ENCODE measurements at places on chromosomes 7 and 10.

DNA sequence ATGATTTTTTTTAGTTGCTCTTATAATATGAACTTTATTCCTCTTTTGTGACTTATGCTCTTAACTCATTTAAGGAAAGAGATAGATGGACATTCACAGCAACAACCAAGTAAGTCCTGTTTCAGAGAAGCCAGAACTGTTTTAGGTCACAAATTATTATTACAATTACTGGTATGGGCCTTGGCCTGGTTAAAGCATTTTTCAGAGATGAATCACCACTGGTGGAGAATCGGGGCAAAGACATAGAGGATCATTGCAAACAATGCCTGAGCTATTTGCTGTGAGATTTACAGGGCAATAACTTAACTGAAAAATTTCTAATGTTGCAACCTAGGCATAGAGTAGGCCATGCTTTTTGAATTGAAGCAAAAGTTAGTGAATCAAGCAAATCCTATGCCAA is 138.0 kb upstream of the YAE1 start:
- no peak for DNase-seq

DNA sequence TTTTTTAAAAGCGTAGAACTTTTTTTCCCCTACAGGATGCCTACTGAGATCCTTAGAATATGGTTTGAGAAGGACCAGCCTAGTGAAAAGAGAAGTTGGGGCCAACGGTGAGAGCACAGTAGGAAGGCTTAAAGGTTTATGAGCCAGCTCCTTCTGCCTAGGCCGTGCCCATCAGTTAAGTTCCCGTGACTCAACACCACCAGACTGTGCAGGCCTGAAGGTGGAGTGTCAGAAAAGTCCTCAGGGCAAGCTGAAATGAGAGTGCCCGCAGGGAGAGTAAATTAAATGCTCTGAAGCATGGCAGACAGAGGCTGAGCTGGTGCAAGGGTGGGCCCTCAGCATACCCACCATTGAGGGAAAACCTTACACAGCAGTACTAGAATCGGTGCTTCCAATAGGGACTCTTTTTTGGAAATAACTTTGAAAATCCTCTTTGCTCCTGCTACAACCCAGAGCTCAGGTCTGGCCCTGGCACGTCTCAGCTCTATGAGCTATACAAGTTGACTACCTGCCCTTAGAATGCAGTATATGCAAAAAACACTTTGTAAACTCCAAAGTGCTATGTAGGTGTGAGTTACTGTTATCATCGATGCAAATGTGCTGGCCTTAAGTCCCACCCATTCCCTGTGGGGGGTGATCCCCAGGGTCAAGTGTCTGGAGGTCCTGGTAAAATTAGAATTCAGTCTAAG is 15.2 kb upstream of the C10orf67 start:
- no peak for DNase-seq

DNA sequence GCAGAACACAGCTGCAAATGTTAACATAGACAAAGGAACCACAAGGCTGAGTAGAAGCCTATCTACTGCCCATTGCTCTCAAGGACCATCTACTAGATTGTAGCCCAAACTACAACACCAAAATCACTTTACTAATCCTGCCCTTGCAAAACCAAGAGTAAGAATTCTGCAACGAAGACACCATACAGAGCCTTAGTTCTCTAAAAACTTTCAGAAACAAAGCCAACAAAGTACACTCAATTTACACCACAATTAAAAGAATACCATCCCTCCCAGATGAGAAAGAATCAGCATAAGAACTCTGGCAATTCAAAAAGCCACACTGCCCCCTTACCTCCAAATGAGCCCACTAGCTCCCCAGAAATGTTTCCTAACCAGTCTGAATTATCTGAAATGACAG is 294.3 kb downstream of the CTNNA3 start:
- no peak for DNase-seq

DNA sequence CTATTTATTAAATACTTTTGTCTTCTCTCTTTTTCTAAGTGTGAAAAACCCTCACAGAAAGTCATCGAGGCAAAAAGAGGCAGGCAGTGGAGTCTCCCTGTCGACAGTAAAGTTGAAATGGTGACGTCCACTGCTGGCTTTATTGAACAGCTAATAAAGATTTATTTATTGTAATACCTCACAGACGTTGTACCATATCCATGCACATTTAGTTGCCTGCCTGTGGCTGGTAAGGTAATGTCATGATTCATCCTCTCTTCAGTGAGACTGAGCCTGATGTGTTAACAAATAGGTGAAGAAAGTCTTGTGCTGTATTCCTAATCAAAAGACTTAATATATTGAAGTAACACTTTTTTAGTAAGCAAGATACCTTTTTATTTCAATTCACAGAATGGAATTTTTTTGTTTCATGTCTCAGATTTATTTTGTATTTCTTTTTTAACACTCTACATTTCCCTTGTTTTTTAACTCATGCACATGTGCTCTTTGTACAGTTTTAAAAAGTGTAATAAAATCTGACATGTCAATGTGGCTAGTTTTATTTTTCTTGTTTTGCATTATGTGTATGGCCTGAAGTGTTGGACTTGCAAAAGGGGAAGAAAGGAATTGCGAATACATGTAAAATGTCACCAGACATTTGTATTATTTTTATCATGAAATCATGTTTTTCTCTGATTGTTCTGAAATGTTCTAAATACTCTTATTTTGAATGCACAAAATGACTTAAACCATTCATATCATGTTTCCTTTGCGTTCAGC is 43.4 kb downstream of the TARP start:
- no peak for DNase-seq

DNA sequence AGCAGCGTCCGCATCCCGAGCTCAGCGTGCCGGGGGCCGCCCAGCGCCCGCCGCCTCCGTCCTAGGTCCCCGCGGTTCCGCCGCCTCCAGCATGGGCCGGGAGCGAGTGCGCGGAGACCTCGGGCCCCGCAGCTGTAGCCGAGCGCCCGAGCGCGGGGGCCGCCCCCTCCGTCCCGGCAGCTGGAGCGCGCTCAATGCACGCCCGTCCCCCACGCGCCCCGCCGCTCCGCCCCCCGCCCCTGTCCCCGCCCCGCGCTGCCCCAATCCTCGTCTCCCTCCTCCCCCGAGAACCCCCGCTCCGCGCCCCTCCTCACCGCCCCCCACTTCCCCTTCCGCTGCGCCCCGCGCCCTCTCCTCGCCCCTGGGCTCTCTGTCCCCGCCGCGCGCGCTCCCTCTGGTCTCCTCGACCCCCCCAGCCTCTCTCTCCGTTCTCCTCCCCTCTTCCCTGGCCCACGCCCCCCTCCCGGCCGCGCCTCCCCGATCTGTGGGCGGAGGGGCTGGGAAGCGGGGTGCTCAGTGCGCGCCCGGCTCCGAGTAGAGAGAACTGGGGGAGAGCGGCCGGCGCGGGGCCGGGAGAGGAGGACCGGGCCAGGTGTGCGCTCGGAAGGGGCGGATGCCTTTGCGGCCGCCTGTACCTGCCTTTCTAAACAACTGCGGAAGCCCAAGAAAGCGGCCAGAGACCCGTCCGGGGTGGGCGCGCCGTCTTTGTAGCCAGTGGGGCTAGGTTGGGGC is at the start of gene VIPR2:
Gene VIPR2, minus strand, starts transcription at position 110 of the 732 bp plus-strand sequence. Its CDS starts 96 bp downstream, at position 14.
- DNase-seq: no peak

DNA sequence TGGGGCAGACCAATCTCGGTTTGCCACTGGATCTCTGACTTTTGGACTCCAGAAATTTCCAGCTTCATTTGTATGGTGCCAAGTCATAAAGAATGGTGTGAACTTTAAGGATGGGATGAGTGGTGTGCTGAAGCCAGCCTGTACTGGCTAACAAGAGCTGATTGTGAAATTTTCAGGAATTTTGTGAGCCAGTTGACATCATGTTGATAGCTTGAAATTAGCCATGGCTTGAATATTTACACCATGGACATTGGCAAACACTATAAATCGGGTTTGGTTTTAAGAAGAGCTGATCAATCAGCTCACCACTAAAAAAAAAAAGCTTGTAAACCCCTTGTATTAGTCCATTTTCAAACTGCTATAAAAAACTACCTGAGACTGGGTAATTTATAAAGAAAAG is 14.1 kb upstream of the MYH16 start:
- DNase-seq: no peak

DNA sequence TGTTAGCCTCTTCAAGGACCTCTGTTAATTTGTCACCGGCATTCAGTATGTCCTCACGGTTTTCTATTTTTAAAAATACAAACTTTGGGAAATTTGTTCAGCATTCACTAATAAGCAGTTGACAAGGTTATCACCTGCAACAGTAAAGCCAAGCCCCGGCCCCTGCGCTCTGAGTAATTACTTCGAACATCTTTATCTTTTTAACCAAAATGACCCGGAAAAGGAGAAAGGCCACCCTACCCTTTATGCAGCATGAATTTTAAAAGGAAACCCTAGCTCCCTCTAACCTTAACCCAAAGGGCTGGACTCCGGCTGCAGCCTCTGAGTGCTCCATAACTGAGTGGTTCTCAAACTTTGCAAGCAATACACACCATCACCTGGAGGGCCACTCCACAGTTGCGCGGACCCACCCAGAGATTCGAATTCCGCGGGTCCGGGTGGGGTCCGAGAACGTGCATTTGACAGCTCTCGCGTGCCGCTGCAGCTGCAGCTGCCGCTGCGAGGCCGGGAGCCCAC is 940 bp downstream of the NSMCE4A start:
- no peak for DNase-seq

DNA sequence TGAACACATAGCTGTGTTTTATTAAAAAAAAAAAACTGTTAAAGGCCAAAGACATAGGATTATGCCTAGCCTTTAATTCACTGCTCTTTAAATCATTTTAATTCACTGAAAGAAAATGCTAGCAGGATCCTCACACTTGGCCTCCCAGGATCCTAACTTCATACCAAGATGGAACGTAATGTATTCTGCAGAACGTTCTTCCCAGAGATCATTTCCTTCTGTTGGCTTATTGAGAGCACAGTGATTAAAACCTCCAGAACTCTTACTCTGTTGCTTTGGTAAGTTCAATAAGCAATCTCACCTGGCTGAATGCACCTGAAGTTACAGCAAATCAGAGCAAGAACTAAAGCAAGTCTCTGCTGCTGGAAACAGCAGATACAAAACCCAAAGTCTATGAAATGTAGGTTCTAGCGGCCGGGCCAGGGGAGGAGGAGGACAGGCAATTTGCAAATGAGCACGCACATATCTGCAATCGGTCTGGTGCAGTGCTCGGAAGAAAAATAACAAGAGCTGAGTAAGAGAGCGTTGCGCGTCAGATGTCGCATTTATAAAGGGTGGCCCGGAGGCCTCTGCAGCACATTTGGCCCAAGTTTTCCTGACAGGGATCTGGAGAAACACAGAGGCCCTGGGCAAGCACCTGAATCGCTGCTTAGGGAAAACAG is 193.9 kb downstream of the FAM107B start:
- DNase-seq: no peak
